ENCODE measurements at places on chromosomes 6 and 20.

DNA sequence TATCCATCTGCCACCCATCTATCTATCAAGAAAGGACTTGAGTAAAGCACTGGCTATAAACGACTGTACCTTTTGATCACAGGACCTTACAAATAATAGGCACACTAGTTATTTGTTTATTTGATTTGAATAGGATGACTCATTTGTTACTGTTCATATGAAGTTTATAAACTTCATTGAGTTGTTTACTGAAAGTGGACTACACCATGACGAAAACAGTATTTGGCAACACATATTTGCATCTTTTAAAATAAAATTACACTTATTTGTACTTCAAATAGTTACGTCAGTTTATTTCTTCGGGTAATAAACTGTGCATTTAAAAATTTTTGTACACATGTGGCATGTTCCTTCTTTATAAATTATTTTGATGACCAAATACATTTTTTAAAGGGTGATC, 133.0 kb downstream of the OGFRL1 start:
- no peak for DNase-seq

GRCh38 chr6:141914646-141915045, 218.1 kb upstream of the GJE1 start:
- no peak for DNase-seq

DNA sequence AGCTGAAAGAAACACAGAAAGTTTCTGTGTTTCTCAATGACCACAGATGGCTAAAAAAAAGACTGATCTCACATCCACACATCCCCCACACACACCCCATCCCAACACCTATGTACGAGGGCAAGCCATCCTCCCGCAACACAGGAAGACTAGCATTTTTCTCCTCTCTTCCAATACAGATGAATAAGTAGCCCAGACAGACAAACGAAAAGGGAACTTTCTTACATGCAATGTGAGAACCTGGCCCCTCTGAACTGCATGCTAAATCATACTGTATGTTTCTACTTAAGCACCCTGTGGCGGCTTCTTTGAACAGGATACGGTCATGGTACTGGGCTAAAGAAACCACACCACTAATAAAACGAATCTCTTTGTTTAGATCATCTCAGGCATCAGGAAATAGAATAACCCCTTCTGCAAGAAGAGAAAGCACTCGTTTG, 116.2 kb downstream of the GMDS start:
- DNase-seq: no peak

GRCh38 chr20:63657260-63657936, 714 bp upstream of the RTEL1 start:
- DNase-seq: no peak

DNA sequence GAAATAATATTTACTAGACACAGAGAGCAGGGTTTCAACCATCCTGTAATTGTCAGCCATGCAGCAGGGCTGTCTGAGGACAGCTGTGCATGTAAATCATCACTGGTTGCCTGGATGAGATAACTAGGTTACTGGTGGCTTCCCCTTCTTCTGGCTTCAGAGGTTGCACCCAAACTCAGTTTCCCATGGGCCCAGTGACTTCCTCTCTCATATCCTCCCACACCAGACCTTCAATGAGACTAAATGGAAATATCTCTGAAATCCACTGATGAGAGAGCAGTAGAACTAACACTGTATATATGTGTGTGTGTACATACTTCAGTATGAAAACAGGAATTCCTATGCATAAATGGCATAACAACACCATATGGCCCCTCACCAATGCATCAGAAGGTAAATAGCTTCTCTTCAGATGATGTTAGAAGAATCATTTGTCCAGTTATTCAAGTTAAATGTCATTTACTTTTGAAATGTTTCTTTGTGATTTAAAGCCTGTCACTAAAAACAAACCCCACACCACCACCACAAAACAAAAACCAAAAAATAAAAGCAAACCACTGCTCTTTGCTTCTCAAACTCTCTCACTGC, 51.0 kb upstream of the IL20RA start:
- DNase-seq: no peak

DNA sequence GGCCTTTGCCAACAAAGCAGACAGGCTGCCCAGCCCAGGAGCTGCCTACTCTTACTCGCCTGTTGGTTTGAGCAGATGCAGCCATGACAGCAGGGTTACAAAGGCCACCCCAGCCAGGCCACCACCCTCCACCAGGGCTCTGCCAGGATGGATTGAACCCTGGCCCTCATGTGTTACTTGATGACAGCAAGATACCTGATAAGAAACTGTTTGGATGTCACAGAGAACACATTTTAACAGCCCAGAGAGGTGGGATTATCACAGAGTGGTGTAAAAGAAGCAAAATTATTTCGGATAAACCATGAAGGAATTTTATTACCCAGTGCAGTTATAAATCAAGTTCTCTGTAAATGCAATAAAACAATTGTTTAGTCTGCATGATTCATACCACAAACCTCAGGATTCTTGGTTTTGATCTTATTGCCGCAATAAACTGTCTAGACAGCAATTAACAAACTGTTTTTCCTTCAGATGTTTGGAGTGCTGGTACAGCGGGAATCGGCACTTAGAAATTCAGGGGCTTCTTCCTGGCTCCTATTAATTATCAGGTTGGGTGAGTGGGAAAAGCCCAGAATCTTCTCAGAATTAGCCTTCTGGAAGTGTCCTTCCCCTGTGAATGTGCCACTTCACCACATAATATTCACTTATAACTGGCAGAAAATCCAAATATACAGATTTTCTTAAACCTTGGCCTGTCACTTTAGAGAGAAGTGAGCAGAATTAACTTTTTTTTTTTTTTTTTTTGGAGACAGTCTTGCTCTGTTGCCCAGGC, 58.0 kb upstream of the SALL4 start:
- DNase-seq: no peak

GRCh38 chr6:137699031-137699683, 167.9 kb upstream of the TNFAIP3 start:
- DNase-seq: peak; percentile 20

DNA sequence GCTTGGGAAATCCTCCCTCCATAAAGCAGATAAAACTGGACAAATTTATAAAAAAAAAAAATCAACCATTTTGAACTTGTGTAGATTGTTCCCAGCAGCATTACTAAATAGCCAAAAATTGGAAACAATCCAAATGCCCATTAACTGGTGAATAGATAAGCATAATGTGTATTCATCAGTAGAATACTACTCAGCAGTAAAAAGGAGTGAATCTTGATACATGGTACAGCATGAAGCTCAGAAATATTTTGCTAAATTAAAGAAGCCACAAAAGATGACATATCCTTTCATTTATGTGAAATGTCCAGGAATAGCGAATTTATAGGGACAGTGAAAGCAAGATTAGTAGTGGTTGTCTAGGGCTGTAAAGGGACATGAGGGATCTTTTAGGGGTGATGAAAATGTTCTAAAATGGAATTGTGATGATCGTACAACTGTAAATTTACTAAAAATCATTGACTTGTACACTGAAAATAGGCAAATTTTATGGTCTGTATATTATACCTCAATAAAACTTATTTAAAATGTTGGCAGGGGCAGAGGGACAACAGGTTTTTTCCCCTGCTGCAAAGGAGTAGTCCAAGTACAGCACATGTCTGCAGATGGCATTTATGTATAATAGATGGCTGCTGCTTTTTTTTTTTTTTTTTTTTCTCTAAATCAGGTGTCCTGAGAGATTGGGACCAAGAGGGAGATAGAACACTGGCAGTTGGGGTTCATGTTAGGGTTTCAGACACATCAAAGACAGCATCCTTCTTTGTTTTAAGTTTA, 59.5 kb downstream of the CBFA2T2 start:
- DNase-seq: no peak

DNA sequence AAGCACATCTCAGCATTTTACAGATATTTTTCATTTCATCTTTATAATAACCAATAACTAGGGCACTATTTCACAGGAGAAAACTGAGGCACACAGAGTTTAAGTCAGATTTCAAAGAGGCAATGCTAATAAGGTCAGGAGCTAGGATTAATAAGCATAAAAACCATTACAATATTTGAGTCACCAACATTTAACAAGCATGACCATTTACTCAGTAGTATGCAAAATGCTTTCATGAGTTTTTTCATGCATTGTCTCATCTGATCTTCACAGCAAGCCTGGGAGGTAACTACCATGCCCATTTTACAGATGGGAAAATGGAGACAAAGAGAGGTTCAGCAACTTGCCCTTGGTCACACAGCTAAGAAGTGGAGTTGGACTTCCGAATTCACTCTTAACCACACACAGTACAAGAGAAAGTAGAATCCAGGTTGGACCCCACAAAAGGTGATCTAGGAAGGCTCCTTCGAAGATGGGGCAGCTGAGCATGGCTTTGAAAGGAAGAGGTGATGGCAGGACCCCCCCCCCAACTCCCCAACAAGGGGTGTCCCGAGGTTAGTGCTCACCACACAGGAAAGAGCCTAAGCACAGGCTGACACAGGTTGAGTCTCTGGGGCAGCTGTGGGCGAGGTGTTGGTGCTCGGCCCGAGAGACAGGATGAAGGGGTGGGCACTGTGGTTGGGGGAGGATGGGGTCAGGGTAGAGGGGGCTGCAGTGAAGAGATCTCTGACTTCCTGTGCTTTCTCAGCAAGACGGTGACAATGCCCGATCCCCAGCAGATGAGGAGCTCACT, 108.8 kb downstream of the PREX1 start:
- peak; percentile 56 for DNase-seq

- DNase-seq: no peak
Observed at GRCh38 chr6:133339543-133340384, 98.6 kb downstream of the EYA4 start.

- no peak for DNase-seq
Observed at GRCh38 chr6:87724983-87725811, 23.2 kb upstream of the AKIRIN2 start.

DNA sequence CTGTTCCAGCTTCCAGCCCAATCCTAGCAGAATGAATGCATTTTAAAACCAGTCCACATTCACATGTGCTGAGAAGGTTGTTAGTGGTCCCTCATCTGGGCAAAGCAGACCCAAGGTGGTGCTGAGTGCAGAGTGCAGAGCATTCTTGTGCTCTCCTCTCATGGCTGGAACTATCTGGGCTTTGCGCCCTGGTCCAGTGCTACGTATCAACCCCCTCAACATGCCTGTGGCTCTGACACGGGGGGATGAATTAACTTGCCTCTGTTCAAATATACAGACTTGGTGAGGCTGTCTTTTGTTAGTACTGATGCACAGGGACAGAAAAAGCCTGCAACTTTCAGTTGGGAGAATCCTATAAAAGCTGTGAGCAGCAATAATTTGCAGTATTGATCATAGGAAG, 42.5 kb downstream of the PANK2 start:
- no peak for DNase-seq

DNA sequence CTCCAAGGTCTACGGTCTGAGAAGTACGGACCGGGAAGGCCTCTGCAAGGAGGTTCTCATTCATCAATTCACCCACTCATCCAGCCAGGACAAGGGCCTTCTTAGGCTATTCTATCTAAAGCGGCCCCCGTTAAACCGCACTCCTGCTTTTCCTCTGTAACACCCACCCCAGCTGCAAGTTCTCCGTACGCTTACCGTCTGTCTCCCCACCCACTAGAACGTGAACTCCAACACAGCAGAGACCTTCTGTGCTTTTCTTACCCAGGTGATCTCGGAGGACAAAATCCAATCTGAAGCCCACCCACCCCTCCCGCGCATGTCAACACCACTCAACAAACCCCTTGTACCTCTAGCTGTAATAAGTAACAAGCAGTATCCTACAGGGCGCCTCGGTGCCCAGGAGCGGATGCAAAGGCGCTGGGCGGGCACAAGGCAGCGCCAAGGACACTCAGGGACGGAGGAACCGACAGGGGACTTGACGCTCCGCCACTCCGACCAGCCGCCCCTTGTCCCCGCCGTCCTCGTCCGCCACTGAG, 351 bp downstream of the AURKA start:
- no peak for DNase-seq

DNA sequence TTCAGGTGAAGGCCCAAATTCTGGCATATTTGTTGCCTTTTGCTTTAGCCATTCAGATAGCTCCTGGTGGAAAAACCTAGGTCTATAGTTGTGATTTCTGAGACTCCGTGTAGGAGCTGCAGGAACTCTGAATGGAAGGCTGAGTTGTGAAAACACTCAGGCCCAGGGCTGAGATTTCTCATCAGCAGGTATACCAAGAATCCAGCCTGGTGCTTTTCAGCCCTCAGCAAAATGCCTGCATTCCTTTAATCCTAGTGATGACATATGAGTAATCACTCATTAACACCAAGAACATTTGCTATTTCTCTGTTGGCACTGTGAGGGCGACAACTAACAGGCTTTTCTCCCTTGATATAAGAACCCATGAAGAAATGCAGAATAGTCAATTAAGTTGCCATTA, 546.1 kb upstream of the MAN1A1 start:
- DNase-seq: no peak

- DNase-seq: no peak
Observed at GRCh38 chr6:101803136-101803535, 409.6 kb downstream of the GRIK2 start.

GRCh38 chr20:1341561-1342265, 12.8 kb upstream of the SDCBP2 start:
- no peak for DNase-seq

DNA sequence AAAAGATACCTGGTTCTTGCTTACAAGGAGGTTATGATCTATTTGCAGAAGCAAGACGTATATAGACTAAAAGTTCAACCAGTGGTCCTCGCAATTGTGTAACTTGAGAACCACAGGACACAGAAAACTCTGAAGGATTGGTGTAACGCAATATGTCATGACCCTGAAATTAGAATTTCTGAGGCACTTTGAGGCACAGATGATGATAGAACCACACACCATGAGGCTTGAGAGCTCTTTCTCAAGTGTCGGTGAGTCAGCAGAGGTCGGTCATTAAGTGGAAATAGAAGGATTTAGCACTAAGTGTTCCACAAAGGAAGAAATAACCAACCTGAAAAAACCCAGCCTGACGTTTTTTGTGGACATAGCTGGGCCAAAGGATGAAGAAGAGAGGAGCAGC, 15.3 kb upstream of the CCN2 start:
- DNase-seq: no peak

DNA sequence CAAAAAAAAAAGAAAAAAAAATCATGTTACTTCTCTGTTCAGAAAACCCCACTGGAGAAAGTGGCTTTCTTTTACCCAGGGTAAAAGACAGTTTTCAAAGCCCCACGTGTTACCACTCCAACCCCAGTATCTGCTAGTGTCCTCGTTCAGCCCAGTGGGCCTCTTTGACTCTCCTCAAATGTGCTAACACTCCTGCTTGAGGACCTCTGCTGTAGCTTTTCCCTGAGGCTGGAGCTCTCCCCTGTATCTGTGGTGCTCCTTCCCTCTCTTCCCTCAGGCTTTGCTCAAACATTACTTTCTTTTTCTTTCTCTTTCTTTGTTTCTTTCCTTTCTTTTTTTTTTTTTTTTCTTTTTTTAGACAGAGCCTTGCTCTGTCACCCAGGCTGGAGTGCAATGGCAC, 15.3 kb downstream of the SEC23B start:
- DNase-seq: no peak

DNA sequence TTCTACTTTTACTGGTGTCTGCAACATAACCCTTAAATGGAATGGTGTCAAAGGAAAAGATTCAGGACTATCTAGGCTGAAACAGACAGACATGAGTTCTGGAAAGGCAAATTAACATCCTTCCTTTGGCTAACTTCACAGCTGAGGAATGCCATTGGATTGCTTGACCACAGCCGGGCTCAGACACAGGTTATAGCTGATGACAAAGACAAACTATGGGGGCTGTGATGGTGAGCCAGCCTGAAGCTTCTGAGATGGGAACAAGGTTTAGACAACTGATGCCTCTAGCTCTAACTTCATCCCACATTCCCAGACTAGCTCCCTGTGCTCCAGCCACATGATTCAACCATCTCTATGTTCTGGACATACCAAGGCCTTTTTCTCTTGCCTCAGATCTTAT, 15.3 kb downstream of the POLR1C start:
- DNase-seq: no peak

GRCh38 chr20:52103913-52104545, 87.5 kb downstream of the ZFP64 start:
- DNase-seq: peak; percentile 3

All from CD4-positive, alpha-beta T cell treated with Interleukin-6 for 4 hours (primary cell).